DMS79 treated with DMSO at 0.1 percent for 48 hours (cell line): ENCODE measurements at places on chromosomes 1 and 21.
A peak's percentile ranks its signal among the peaks of the same experiment; 100 is the strongest.

- no peak for DNase-seq
Measured at GRCh38 chr1:98452162-98452561, 209.4 kb upstream of the SNX7 start.

- no peak for DNase-seq
Measured at GRCh38 chr1:5430136-5430535, 562.1 kb downstream of the NPHP4 start.

DNA sequence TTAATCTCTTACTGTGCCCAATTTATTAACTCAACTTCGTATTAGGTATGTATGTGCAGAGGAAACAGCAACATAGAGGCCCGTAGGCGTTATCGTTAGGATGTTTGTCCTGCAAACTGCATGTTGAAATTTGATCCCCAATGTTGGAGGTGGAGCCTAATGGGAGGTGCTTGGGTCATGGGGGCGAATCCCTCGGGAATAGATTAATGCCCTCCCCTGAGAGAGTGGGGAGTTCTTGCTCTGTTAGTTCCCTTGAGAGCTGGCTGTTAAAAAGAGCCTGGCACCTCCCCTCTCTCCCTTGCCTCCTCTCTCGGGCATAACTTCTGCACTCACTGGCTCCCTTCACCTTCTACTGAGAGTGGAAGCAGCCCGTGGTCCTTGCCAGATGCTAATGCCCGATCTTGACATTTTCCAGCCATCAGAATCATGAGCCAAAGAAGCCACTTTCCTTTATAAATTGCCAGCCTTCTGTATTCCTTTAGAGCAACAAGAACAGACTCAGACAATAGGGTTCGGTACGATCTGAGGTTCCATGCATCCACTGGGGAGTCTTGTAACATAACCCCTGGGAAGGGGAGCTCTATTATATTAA lies 149.0 kb upstream of the RAB4A start:
- no peak for DNase-seq

DNA sequence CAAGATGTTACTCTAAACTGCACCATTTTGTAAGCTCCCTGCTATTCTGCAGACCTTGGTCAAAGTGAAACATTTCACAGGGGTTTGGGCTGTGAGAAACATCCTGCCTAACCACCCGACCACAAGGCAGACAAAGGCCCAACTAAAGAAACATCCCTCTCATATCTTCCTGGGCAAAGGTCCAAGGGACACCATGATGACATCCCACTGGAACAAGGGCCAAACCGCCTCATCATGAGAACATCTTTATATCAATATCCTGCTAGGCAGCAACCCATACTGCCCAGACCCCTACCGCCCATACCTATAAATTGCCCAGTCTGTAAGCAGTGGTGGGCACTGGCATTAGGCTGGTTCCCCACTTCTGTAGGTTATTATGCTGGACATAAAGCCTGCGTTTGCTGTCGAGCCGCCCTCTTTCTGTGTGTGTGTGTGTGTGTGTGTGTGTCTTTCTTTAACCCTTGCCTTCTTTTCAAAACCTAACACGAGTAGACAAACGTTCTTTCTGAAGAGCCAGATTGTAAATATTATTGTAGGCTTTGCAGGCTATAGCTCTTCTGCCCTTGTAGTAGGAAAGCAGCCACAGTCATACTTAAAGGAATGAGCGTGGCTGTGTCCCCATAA lies 1.0 kb upstream of the PPIE start:
- no peak for DNase-seq

DNA sequence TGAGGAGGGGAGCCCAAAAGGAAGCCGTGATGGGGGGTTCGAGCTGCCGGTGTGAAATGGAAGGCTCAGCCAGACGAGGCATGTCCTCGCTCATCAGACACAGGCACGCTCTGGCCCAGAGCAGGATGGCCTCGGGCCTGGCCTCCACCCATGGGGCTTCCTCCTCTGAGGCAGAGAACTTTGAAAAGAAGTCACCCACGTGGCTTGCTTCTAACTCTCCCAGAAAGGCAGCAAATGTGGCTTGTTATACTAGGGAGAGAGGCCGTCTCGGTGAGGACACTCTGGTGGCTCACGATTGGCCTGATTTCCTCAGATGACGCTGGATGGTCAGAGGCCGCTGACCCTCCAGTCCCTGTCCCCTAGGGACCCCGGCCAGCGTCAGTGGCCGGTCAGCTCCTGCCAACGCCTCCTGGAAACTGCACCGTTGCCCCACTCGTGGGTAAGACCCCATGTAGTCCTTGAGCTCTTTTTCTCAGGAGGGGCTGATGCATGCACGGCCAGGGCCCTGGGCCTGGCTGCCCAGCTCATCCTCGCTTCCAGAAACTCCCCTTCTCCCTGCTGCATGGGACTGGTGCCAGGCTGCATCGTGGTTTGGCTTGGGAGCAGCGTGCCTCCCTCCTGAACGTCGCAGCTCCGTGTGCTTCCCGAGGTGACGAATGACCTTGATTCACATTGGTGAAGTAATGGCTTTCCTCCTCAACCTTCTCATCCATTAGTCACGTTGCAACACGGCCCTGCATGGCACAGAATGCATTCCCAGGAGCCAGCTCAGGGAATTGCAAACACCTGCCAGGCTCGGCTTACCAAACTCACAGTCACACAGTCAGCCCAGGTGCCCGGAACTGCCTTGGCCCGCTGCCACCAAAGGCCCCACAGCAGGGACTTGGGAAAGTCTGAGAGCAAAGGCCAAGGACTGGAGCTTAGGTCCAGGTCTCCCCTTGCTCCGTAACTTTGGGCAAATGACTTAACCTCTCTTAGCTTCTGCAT lies 58.8 kb downstream of the TOMM20 start:
- peak; percentile 92 for DNase-seq

DNA sequence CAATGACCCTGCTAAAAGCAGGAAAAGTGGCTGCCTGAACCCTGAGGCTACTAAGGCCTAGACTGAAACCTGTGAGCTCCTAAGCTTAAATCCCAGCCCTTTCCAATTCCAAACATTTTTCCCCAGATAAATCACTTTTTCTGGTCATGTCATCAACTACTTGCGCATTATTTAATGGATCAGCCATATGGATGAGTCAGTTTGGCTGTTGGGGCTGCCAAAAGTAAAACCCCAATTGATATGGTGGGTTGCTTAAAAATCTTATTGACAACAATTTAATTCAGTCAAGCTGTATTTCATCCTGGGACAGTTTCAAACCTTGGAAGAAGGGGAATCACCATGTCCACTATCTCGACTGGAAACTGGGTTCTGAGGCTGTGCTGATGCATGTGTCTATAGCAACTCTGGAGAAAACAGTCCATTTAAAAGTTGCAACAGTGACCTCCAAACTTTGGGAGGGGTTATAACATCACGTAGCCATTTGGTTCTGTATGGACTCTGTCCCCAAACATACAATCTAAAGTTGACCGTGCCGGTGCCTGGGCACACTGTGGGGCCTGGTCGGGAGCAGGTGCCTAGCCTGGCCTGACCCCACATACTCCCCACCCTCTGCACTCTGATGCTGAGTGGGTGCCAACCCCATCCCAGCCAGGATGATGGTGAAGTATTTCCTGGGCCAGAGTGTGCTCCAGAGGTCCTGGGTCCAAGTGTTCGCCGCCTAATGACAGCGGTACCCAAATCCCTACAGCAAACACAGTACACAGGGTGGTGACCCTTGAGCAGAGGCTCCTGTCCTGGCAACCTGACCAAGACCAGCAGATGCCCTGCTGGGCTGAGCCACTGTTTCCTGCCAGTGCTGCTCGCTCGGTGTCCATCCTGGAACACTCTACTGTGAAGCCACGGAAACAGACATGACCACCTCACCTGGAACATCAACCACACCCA lies 46.5 kb upstream of the LRRC52 start:
- DNase-seq, result no peak

- DNase-seq, result no peak
Measured at GRCh38 chr1:67126111-67126746, 8.5 kb downstream of the C1orf141 start.

DNA sequence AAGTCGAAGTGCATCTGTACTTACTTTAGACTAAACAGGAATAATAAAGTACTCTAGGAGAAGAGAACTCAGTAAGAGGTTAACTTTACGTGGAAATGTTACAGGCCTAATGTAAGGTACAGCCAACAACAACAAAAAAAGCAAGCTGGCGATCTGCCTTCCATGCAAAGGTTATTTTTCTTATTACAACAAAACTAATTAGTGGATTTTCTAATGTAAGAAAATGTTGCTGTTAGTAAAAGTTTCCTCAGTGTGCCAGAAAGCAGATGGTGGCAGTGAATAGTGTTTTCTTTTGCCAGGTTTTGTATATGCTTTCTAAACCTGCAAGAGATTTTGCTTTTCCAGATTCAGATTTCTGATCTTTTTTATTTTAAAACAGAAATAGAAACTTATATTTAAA lies 179.2 kb downstream of the NFIA start:
- no peak for DNase-seq

GRCh38 chr1:99407018-99407417 lies 142.7 kb downstream of the PLPPR4 start:
- DNase-seq, result no peak

DNA sequence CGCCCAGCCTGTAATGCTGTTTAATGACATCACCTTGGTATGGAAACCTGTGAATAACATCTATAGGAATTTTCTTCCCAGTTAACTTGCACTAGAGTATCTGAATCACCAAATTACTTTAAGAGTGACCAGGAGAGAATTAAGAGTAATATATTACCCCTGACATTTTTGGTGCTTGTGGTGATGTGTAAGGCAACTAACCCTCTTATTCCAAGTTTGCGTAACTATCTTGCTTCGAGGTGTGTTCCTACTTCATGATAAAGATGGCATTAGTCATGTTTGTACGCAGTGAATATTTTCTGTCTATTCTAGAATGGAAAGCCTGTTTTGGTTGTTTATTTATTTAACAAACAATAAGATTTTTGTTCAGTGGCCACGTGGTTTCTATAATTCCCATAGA lies 131.3 kb downstream of the ZP4 start:
- no peak for DNase-seq

- DNase-seq, result no peak
Measured at GRCh38 chr1:59438058-59438560, 141.2 kb downstream of the FGGY start.

- no peak for DNase-seq
Measured at GRCh38 chr1:50860702-50861101, 99.4 kb downstream of the FAF1 start.

DNA sequence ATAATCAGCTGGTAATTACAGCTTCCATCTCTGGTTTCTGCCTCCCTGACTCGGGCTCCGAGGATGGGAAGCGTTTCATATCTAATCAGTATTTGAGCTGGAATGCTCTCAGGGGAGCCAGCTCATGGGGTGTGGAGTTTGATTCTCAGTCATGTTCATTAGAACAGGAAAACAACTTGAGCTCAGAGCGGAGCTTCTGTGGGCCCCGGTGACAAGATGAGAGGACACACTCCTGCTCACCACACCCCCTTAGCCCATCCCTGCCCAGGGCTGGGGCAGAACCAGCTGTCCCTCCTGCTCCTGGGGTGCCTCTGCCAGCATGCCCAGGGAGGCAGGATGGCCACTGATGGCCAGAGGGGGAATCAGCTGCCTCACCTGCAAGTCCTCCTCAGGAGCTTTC lies 726.0 kb downstream of the PTPRU start:
- no peak for DNase-seq

GRCh38 chr21:27408826-27409225 lies 441.9 kb upstream of the ADAMTS5 start:
- DNase-seq, result no peak

GRCh38 chr1:205484985-205485967 lies 19.2 kb upstream of the CDK18 start:
- peak; percentile 83 for DNase-seq

GRCh38 chr1:57420981-57421785 lies 2.7 kb downstream of the DAB1 start:
- DNase-seq, result no peak

DNA sequence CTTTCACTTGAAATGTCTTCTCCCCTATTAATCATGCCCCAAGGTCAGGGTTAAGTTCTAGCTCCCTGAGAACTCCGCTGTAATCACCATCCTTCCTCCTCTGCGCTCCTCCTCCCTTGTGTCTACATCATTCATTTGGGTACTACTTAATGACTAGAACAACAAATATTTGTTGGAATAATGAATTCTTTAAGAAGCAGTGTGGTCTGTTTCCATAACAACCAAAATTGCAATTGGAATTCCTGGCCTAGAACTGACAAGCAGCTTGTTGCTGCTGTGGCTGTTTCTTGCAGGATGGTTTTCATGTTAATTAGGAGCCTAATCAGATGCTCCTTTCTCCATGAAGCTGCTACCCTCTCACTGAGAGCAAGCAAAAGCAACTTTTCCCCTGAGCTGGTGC lies 192.5 kb downstream of the ZZZ3 start:
- no peak for DNase-seq

DNA sequence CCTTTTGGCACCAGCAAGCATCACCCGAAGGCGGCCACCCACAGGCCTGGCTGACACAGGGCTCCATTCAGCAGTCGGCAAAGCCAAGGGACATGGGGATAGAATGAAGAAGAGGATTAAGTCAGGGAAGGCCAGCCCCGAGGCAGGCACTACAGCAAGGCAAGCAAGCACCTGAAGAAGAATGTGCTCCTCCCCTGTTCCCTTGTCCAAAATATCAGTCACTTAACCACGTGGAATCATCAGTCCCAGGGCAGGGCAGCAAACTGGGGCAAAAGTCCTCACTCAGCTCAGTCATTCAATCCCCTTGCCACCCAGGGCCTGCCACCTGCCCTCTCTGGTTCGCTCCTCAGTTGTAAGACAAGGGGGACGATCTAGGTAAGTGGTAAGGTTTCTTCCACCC lies 9.3 kb downstream of the KANK4 start:
- DNase-seq, result no peak

GRCh38 chr1:172647110-172647564 lies 11.8 kb upstream of the FASLG start:
- DNase-seq, result no peak

GRCh38 chr21:31666445-31667010 lies 7.0 kb downstream of the SOD1 start:
- no peak for DNase-seq

GRCh38 chr1:157033357-157033876 lies 12.1 kb downstream of the ARHGEF11 start:
- DNase-seq, result peak; percentile 15

DNA sequence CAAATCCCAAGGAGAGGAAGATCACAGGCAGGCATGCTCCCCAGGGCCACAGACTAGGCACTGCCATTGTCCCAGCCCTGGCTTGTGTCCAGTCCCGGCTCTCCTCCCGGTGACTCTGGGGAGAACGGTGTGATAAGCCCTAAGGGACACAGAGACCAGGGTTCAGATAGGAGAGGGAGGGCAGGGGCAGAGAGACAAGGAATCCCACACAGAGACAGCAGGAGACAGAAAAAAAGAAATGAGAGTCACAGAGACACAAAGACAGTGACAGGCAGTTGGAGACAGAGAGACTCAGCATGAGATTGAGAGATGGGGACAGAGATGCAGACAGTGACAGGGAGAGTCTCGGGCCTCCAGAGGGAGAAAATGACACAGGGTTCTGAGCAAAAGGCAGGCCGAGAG lies 361 bp downstream of the INSRR start:
- DNase-seq, result no peak

- DNase-seq, result peak; percentile 13
Measured at GRCh38 chr21:45074048-45074817, at the start of gene ADARB1. TSS of gene ADARB1 (plus strand) at chr21:45074580. CDS start at chr21:45171657, 97,077 bp downstream.
